ENCODE measurements at places on chromosomes 2 and 18.

DNA sequence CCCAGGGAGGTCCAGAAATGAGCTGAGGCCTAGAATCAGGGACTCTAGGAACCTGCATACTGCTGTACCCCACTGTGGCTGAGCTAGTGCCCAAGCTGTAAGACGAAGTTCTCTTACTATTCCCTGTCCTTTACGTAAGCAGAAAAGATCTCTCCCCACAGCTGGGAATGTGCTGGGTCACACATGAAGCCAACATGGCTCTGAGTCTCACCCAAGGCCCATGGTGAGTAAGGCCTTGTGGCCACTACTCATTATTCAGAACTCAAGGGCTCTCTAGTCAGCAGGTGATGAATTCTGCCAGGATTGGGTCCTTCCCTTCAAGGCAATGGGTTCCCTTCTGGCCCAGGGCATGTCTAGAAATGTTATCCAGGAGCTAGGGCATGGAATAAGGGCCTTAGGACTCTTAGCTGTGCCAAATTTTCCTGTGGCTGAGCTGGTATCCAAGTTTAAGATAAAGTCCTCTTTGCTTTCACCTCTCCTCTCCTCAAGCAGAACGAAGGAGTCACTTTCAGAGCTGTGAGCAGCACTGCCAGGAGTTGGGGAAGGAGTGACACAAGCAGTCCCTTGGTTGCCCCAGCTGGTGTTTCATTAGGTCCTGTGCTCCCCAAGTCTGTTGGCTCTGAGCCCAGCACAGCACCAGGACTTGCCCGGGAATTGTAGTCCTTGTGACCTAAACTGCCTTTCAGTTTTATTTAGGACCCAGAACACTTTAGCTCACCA, 707.6 kb downstream of the SLC4A3 start:
- no peak for DNase-seq

GRCh38 chr2:20172273-20173055, 52.5 kb downstream of the SDC1 start:
- DNase-seq: no peak

DNA sequence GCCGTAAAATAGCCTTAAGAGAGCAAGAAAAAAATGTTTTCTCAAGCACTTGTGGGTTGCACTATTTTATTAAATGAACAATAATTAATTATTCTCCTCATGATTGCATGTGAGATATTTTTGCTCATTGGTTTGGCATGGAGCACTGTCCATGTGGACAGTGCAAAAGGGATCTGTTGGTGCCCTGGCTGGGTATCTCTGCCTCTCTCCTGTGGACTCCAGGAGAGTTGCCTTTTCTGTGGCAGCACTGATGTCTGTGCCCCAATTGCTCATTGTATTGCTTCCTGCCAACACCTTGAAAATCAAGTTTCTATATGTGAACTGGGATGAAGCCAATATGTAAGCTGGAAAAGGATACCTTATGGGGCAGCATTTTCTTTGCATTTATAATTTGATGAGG, 131.7 kb downstream of the SETBP1 start:
- DNase-seq: no peak

GRCh38 chr2:67652679-67653078, 255.5 kb downstream of the ETAA1 start:
- no peak for DNase-seq

DNA sequence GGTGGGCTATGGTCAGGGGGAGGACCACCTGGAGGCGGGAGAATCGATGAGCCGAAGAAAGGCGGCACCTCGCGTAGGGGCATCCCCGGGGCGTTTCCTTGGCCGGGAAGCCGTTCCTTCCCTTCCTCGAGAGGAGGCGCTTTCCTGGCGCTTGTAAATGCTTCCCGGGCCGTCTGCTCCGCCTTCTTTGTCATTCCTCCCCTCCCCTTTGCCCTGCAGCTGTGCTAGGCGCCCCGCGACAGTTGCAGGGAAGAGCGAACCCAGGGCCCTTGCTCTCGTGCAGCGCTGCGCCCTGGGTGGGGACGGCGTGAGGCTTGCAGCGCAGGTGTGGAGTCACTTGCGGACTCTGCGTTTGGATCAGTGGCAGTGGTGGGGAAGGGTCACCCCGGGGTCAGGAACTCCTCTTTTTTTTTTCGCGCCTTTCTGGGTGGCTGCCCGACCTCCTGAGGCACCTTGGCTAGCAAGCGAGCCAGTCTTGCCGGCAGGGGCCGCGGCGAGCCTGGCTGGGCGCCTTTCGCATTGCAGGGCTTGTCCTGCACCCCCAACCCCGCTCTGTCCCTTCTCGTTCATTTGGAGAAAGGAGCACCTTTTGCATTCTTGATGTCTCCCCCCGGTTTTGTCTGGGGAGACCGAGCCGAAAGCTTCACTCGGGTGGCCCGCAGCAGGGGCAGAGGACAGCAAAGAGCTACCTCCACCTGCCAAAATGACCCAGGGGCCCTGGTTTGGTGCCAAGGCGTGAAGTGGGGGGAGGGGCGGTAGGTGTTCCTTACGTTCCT, 858 bp downstream of the KCNS3 start:
- no peak for DNase-seq

DNA sequence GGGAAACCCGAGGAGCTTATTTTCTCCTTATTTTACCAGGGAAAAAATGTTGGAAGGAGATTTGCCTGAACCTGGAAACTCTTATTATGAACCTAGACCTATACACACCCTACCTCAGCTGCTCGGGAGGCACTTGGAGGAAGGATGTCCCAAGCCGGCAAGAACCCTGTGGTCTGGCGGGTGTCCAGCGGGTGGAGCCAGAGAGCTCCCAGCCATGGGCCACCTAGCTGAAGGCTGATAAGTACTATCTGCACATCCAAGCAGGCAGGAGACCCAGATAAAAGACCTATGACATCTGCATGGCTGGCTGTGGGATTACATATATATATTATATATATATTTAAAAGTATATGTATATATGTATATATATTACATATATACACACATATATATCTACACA, 1.1 kb upstream of the SLC14A1 start:
- DNase-seq: peak; percentile 63

DNA sequence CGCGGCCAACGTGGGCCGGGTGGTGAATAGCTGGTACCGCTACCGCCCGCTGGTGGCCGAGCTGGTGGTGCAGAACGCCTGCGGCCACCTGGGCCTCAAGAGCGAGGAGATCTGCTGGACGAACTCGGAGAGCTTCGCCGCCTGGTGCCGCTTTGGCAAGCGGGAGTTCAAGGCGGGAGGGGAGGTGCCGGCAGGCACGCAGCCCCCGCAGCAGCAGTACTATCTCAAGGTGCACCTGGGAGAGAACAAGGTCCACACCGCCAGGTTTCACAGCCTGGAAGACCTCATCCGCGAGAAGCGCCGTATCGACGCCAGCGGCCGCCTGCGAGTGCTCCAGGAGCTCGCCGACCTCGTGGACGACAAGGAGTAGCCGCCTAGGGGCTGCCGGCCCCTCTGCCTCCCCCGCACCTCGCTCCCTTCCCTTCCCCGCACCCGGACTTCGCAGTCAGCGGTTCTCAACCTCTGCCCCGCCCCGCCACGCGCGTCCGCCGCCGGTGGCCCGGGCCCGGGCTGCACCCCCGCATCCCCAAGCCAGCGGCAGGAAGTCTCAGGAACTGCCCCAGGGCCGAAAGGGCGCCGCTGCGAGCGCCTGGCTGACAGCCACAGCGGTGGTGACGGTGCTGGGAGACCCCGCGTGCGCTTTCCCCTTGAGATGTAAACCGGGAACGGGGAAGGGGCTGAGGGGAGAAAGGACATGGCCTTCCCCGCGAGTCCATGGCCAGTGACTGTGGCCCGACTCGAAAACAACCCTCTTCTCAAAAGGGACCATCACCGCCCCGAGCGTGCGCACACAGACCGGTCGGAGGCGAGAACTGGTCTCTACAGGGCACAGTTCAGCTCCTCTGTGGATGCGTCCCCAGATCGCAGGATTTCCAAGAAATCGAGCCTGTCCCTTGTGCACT, 2.2 kb downstream of the LRATD1 start:
- DNase-seq: no peak

- DNase-seq: no peak
Measured at GRCh38 chr2:29559578-29559977, 361.8 kb downstream of the ALK start.

DNA sequence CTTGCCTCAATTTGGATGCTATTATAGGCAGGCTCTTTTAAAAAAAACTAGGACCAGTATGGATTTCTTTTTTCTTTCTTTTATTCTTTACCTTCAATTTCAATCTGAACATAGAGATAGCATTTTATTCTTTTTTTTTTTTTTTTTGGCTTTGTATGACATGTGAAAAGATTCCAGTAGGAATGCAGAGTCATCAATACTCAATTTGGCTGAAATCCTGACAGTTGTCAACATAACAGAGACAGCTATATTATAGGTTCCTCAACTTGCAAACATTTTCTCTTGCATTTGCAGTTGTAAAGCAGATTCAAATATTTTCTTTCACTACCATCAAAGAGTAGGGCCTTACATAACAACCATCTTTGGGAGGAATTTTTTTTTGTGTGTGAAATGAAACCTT, 334.4 kb downstream of the LRP1B start:
- no peak for DNase-seq

GRCh38 chr2:109402180-109402579, 211.6 kb downstream of the SEPTIN10 start:
- no peak for DNase-seq

DNA sequence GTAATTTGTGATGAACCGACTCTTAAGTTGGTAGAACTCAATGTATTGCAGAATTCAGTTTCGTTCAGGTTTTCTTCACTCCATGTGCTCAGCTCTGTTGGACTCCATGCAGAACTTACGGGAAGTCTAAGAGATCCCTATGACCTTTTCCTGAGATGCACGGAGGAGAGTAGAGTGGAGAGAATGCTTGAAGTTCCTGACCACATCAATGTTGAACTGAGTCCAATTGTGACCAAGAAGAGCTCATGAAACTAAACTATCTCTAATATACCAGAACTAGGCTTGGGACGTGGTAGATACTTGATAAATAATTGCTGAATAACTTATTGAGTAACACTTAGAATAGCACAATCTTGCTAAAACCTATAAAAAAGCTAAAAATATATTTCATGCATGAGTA, 47.2 kb downstream of the TMEM178A start:
- DNase-seq: no peak

GRCh38 chr2:240458900-240459391, 23.5 kb downstream of the GPC1 start:
- DNase-seq: no peak

DNA sequence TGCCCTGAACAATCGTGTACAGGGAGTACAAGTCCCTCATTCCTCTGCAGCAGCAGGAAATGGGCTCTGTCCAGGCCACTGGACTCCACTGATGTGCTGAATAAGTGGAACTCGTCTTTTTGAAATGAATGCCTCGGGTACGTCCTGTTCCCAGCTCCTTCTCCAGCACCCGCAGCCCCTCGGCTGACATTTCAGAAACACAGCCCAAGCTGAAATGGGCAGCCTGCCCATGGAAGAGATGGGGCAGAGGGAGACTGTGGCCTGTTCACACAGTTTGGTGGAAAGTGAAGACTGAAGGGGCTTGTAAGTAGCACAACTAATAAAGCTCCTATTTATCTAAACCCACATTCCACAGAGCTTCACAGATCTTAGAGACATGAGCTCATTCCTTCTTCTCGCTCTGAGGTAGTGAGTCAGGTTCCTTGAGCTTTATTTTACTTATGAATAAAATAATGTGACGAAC, 498.6 kb downstream of the TXNL1 start:
- DNase-seq: no peak

GRCh38 chr2:220891405-220891804, 680.7 kb downstream of the EPHA4 start:
- no peak for DNase-seq

GRCh38 chr2:62577994-62578781, 72.2 kb upstream of the TMEM17 start:
- no peak for DNase-seq

GRCh38 chr2:207265869-207266268, 100.1 kb upstream of the KLF7 start:
- DNase-seq: no peak

DNA sequence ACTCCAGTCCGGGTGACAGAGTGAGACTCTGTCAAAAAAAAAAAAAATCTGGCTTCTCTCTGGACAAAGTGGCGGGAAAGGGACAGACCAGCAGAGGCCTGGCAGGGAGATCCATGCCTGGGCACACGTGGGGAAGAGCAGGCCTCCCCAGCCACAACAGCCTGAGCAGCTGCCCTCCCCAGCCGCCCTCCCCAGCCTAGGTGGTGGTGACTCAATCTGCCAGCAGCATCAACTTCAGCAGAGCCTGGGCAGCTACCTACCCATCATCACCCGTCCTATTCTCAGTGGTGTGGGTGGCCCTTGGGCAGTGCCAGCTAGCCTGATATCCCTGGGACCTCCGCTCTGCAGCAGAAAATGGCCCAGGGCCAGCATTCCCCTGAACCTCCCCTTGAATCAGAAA, 612.4 kb downstream of the FBXO15 start:
- DNase-seq: no peak

DNA sequence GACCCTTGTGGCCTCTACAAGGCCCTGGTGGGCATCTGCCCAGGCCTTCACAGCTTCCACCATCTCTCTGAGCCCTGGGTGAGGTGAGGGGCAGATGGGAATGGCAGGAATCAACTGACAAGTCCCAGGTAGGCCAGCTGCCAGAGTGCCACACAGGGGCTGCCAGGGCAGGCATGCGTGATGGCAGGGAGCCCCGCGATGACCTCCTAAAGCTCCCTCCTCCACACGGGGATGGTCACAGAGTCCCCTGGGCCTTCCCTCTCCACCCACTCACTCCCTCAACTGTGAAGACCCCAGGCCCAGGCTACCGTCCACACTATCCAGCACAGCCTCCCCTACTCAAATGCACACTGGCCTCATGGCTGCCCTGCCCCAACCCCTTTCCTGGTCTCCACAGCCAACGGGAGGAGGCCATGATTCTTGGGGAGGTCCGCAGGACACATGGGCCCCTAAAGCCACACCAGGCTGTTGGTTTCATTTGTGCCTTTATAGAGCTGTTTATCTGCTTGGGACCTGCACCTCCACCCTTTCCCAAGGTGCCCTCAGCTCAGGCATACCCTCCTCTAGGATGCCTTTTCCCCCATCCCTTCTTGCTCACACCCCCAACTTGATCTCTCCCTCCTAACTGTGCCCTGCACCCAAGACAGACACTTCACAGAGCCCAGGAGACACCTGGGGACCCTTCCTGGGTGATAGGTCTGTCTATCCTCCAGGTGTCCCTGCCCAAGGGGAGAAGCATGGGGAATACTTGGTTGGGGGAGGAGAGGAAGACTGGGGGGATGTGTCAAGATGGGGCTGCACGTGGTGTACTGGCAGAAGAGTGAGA, 2.0 kb downstream of the PROC start:
- DNase-seq: no peak

DNA sequence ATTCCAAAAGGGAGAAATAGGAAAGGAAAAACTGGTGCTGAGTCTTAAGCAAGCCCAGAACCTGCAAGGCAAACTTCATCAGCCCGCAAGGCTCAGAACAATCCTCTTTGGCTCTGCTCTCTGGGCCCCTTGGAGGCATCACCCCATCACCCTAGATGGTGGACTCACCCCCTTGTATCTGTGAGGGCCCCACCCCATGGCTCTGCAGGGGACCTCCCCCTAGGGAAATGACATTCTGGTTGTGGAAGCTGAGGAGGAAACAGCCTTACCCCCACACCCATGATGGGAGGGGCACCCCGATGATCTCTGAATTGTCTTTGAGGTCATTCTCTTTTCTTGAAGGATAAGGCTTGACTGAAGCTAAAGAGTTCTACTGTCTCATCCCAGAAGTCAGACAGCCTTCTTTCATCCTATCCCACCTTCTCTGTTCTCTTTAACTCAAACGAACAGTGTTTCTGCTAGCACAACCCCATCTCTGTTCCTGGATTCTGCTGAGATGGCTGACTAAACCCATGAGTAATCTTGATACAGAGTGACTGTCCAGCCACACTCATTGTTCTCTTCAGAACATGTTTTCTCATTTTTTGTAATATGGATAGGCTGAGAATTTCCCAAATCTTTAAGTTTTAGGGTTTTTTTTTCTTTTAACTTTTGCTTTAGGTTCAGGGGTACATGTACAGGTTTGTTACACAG, 492.1 kb upstream of the MYT1L start:
- no peak for DNase-seq

Measured in CD4-positive, alpha-beta T cell treated with Interleukin-21 for 1 hour (primary cell).